Spinal cord (tissue), 10 donors: ENCODE measurements at places on chromosomes 2 and 18. TPM values are rescaled to one million over a fixed set of nuclear protein-coding genes. Genes with fewer than 3 reads are reported as not detected.

SCYGR3 gene
- not detected for polyA plus RNA-seq

TRAK2 gene
- 30.8 TPM for polyA plus RNA-seq

CDCA7 gene
- 14.0 TPM for polyA plus RNA-seq

CNRIP1 gene
- polyA plus RNA-seq = 126 TPM

KCNF1 gene
- 16.5 TPM for polyA plus RNA-seq

COL4A3 gene
- 2.0 TPM for polyA plus RNA-seq

CD28 gene
- polyA plus RNA-seq = 0.78 TPM

DSC2 gene
- 4.2 TPM for polyA plus RNA-seq

CHN1 gene
- 61.8 TPM for polyA plus RNA-seq

LIPG gene
- 7.7 TPM for polyA plus RNA-seq
